ENCODE measurements at places on chromosomes 4 and X. TPM values are rescaled to one million over a fixed set of nuclear protein-coding genes. Genes with fewer than 3 reads are reported as not detected.
A peak's percentile ranks its signal among the peaks of the same experiment; 100 is the strongest.

WDFY3 gene
- 46.2 TPM for polyA plus RNA-seq

ASMT gene
- 0.11 TPM for polyA plus RNA-seq

DSPP gene
- not detected for polyA plus RNA-seq

DNA sequence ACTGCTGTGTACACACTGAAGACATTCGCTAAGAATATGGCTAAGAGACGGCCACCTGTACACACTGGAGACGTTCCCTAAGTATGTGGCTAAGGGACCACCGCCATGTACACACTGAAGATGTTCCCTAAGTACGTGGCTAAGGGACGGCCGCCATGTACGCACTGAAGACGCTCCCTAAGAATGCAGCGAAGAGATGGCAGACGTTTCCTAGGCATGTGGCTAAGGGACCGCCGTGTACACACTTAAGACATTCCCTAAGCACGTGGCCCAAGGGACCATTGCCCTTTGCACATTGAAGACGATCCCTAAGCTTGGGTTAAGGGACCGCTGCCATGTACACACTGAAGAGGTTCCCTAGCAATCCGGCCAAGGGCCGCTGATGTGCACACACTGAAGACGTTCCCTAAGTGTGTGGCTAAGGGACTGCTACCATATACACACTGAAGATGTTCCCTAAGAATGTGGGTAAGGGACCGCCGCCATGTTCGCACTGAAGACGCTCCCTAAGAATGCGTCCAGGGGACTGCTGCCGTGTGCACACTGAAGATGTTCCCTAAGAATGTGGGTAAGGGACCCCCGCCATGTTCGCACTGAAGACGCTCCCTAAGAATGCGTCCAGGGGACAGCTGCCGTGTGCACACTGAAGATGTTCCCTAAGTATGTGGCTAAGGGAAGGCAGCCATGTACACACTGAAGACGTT is 36.7 kb downstream of the DHRSX start:
- DNase-seq: no peak

- no peak for DNase-seq
Observed at GRCh38 chrX:149274516-149275105, 230.5 kb downstream of the IDS start.

GRCh38 chrX:103310555-103311398 is at the start of gene BEX2:
BEX2 (minus strand) TSS chrX:103310990; CDS start chrX:103309976, 1,014 bp downstream.
- no peak for DNase-seq

DNA sequence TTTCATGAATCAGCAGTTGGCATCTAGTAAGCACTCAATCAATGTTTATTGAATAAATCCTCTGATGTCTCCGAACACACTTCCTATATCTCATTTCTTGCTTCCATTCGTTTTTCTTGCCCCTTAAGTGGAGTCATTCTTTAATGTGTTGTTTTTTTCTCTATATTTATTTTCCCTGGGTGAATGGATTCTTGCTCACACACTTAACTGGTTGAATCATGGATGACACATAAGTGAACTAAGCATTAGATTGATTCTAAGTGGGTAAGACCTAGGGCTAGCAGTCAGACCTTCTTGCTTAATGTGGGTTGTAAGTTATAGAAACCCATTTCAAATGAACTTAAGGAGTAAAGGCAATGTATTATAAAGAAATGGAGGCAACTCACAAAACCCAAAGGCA is 111.1 kb downstream of the RTL3 start:
- no peak for DNase-seq

UBE2A gene
- polyA plus RNA-seq: 102 TPM

RASSF6 gene
- polyA plus RNA-seq: 0.25 TPM

- DNase-seq: peak; percentile 12
Observed at GRCh38 chr4:77358315-77358928, 201.4 kb downstream of the CCNG2 start.

DNA sequence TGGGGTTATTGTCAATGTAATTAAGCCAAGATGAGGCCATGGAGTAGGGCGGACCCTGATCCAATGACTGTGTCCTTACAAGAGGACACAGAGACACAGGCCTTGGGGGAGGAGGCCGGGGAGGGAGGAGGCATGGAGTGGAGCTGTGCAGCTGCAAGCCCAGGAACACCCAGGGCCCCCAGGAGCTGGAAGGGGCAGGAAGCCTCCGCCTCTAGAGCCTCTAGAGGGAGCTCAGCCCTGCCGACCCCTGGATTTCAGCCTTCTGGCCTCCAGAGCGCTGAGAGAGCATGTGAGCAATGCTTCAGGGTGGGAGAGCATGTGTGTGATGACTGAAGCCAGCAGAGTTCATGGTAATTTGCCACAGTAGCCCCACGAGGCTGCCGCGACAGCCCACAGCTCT is 234.6 kb downstream of the AFAP1 start:
- no peak for DNase-seq
